Osteoblast (primary cell): ENCODE measurements at places on chromosomes 11 and 22. TPM values are rescaled to one million over a fixed set of nuclear protein-coding genes. Genes with fewer than 3 reads are reported as not detected.

- no peak for DNase-seq
- peaks cover 6% of the 10 kb centered on the region for H3K4me1 ChIP-seq
- no peaks in the 10 kb centered on the region for H3K36me3 ChIP-seq
- H3K4me3 ChIP-seq = peak overlapping the region; percentile 81
Observed at GRCh38 chr11:130071211-130071712, 1.6 kb downstream of the APLP2 start.

DNA sequence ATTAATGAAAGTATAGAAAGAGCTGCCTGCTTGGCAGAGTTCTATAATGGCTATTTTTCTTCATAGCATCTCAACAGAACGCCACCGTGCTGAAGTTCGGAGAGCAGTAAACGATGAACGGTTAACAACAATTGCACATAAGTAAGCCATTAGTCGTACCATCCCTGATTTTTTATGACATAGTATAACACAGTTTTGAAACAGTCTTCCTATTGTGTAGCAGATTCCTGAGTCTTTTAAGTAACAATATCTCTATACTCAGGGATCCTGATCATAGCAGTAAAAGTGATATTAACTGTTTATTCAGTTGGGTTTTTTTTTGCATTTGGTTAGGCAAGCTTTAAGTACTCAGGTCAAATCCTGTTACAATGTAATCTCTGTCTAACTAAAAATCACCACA, 8.4 kb downstream of the EMSY start:
- no peak overlapping the region for H3K27ac ChIP-seq
- no peaks in the 10 kb centered on the region for H3K27me3 ChIP-seq
- H3K4me1 ChIP-seq = peaks cover 4% of the 10 kb centered on the region
- H3K4me3 ChIP-seq = no peak overlapping the region
- DNase-seq = no peak

GRCh38 chr22:44583061-44583760, 85.2 kb upstream of the RTL6 start:
- no peaks in the 10 kb centered on the region for H3K36me3 ChIP-seq
- peaks cover 54% of the 10 kb centered on the region for H3K27me3 ChIP-seq
- no peak overlapping the region for H3K27ac ChIP-seq
- H3K4me1 ChIP-seq = no peaks in the 10 kb centered on the region
- no peak overlapping the region for H3K4me3 ChIP-seq

OR5B3 gene
- total RNA-seq = not detected in 2 replicates

GLYAT gene
- total RNA-seq = not detected in 2 replicates

MN1 gene
- 4.7 and 6.2 TPM in 2 replicates for total RNA-seq

DPP3 gene
- total RNA-seq = 35.8 and 36.5 TPM in 2 replicates

OR5J2 gene
- not detected in 2 replicates for total RNA-seq

OR51I2 gene
- total RNA-seq = not detected in 2 replicates
